ENCODE measurements at places on chromosomes 7 and 10. TPM values are rescaled to one million over a fixed set of nuclear protein-coding genes. Genes with fewer than 3 reads are reported as not detected.

Gene SPAM1
- not detected for total RNA-seq

Gene NPTX2
- not detected for total RNA-seq

Gene CPEB3
- total RNA-seq, result 2.2 TPM

Gene UCMA
- not detected for total RNA-seq

Gene GBX1
- not detected for total RNA-seq

Gene GALNT17
- total RNA-seq, result not detected

Gene SRGN
- 71.0 TPM for total RNA-seq

Gene HMX2
- total RNA-seq, result not detected

GRCh38 chr10:99917963-99918825, 91.6 kb downstream of the DNMBP start:
- DNase-seq, result no peak

GRCh38 chr10:3935141-3935540, 150.1 kb upstream of the KLF6 start:
- DNase-seq, result peak; percentile 16

DNA sequence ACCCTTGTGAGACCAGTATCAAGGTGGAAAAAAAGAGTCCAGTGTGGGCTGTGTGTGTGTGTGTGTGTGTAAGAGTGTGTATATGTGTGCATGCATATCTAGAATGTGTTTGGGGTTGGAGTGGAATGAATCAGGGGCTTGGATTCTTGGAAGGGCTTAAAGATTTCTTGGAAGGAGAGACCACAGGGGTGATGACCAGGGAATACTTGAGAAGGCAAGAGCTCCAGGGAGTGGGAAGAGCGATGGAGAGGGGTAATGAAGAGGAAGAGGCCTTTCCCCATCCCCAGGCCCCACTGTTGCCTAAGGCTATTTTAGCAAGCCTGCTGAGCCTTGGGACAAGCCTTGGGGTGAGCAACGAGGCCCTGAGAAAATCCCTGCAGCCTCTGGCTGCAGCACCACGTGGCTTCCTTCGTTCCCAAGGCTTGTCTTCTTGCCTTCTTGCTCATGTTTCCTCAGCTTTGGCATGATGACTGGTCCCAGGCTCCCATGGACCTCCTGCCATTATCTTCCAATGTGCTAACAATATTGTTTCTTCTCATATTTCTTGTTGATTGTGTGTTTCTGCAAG, 663.4 kb downstream of the INHBA start:
- DNase-seq, result no peak

- DNase-seq, result no peak
These were observed 60.5 kb downstream of the OR13A1 start for GRCh38 chr10:45254892-45255291.

DNA sequence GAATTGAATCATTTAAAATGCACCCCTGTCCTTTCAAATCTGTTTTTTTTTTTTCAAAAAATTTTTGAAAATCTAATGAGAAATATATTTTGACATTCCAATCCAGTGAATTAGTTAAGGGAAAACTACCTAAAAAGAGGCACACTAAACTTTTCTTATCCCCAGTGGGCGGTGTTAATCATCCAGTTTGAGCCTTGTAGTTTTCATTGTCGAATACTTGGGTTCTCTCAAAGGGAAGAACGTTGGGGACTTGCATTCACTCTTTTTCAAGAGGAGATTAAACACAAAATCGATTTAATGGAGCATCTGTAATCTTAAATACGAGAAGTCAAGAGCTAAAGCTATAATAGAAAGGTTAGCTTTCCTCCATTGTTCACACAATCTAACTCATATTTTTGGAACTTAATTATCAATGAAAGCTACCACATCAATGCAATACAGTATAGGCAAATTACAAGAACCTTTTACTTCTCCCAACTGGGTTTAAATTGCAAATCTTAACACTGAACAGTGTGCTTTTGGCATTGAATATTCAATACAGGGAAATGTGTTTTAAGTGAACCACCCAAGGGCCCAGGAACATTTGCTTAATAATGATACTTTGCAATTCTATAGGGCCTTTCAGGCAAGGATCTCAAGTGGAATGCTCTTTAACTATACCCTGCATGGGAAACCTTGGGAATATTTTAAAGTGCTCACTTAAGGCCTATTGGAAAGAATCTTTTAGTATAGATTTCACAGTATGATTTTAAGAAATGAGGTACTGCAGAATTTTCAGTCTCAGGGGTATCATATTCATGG, 13.1 kb upstream of the SP8 start:
- DNase-seq, result no peak

DNA sequence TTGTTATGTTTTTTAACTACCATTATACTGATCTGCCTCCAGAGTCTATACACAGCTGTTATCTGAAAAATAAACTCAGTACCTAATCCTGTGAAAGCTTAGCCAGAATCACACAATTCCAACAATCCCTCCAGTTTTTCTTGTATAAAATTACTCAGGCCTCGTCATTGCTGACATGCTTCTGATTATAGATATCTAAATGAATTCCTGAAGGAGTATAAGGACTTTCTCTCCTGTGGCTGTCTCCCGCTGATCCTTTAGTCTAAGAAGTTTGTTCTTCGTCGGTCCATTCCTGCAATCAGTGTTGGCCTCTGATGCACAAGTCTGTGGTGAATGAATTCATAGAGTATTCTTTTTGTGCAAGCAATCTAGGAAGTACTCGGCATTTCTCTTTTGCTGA, 288.9 kb upstream of the SEMA3C start:
- DNase-seq, result no peak

GRCh38 chr10:15180736-15181135, 12.2 kb upstream of the NMT2 start:
- DNase-seq, result no peak

DNA sequence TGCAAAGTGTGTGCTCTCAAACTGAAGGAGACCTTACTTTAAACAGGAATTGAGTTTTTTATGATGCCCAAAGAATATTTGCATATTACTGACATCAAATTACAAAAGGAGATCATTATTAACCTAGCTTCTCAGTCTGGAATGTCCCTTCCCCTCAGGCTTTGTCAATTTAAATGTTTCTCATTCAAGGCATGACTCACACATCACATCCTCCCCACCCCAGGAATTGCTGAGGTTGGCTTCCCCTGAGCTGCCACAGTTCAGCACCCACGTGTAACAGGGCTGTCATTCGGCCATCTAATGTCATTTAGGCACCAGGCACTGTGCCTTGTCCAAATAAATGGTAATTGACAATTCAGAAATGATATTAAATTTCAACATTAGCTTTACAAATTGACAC, 305.9 kb upstream of the MGMT start:
- DNase-seq, result no peak

DNA sequence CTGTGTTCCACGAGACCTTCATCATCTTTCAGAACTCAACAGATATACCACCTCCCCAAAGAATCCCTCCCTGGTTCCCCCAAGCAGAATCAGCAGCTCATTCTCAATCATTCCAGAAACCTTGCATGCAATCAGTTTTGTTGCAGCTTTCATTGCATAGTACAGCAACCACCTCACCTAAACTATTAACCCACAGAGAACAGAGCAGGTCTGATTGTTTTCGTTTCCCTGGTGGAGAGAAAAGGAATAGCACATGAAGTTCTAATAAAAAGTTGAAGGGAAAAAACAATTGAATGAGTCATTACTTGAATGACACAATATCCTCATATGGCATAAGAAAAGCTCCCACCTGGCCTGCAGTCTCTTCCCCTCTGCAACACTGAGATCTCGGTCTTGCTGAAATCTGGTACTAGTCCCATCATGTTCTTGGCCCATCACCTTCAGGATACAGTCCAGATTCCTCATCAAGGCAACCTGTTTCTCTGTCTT, 147.1 kb upstream of the GDF10 start:
- DNase-seq, result no peak

- DNase-seq, result no peak
These were observed 365.6 kb downstream of the ANKRD7 start for GRCh38 chr7:118590107-118590506.

DNA sequence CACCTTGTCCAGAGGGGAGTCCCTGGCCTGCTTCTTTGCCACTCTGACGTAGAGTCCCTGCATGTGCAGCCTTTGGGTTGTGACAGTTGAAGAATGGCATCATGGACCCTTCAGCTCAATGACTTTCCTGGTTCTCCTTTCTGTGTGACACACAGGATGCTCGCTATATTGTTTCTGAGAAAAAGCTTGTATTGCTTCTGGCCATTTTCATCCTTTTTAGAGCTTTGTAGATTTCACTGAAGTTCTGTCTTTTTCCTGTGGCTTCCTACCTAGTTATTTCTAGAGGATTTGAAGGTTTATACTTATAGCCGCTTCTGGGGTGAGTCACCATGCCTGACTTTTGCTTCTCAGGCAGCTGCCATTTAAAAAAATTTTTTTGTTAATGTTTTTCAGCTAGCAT, 27.0 kb downstream of the SND1 start:
- no peak for DNase-seq

DNA sequence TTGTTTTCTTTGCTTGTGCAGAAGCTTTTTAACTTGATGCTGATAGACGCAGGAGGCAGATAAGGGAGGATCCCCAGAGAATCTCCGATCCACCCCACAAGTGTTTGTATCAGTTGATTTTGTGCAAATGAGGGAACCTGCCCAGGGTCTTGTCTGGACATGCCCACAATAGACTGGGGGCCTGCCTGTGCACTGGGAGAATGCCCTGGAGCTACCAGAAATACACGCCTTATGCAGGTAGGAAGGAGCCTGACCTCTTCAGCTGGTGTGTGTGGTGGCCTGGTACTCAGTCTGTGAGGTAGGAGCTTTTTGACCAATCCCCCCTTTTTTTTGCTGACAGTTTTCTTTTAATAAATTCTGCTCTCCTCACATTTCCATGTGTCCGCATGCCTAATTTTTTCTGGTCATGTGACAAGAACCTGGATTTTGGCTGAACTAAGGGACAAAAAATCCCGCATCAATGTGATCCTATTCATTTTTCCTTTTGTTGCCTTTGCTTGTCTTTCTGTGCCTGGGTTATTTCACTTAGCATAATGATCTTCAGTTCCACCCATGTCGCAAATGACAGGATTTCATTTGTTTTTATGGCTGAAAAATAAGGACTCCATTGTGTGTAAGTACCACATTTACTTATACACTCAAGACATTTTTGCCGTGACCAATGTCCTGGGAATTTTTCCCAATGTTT, 430.6 kb upstream of the NRG3 start:
- no peak for DNase-seq

DNA sequence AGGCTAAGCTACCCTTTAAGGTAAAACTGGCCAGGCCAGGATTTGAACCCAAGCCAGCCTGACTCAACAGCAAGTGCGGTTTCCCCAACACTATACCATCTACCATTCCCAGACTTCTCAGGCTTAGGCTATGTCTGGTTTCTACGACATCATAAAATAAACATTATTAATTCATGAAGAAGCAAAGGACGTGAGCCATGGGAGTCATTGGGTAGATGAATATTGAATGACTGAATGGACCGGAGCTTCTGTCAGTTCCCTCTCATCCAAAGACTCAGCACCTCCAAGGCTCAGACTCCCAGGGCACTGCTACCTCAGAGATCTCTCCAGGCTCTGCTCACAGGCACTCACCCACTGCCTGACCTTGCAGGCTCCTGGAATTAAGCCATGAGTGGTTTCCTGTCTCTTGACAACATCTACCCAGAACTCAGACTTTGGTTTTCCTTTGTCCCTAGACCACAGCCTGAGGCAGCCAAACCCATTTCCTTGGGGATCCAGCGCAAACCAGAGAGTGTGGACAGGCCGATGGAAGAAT, 64.6 kb upstream of the STEAP1B start:
- no peak for DNase-seq

DNA sequence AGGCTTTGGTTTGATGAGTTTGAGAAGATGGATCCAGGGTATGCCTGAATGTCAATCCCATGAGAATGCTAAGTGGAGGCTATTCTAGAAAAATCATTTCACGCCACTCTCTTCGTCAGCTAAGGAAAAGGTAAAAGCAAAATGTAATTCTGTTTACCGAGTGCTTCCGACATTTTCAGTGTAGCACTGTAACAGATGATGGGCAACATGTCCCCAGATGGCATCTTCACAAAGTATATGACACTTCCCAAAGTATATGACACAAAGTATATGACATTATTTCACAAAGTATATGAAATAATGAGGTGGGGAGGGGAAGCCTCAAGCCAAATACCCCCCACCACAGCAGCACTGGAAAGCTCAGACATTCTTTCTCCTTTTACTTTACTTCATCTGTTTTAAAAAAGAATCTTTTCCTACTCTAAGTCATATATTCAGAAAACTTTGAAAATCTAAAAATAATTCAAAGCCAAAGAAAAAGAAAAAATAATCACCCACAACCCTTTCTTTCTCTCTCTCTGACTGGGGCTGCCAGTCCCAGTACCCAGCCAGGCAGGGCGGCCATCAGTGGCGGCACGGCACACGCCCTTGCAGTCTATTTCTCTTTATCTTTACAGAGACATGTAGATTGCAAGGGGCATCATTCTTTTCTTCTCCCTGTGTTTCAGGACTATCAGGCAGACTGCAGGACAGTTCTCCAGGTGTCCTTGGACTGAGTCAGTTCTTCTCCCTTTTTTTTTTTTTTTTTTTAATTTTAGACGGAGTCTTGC, 179.8 kb downstream of the SNX10 start:
- no peak for DNase-seq

GRCh38 chr7:151736403-151736909, 140.5 kb downstream of the PRKAG2 start:
- no peak for DNase-seq

DNA sequence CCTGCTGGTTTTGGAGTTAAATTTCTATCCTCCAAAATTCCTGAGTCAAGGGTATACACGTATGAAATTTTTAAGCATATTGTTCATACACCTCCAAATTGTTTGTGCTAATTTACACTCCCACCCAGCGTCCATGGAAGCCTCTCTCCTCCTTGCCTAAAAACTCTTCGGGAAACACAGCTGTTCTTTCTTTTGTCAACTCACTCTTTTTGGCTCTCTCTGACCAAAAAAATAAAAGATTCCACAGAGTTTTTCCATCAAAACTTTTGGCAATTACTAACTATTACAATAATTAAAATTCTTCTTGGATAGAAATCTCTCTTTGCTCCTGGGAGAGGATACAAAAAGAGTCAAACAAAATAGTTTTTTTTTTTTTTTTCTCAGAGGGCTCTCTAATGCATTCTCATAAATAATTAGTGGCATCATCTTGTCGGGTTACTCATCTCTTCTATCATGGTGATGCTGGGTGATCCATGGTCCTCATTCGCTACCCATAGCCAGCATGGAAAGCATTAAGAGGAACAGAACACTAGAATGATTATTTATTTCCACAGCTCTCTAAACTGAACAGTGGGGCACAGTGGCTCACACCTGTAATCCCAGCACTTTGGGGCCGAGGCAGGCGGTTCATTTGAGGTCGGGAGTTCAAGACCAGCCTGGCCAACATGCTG, 310.7 kb downstream of the SFMBT2 start:
- no peak for DNase-seq

DNA sequence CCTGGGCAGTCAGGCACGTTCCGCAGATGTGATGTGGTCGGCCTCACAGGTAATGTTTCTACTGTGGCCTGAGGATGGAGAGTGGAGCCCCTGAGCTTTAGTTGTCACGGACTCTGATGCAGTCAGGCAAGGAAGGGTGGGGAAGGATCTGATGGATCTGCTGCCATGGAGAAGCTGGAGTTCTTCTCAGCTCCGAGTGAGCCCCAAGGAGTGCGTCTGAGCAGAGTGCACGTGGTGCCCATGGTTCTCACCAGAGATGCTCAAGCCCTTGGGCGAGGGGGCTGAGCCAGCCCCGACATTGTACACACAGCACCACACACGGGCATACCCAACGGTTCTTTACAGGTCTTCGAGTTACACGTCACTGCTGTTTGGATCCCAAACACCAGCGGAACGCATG, 192.5 kb downstream of the EBF3 start:
- DNase-seq, result no peak

Measured in naive thymus-derived CD4-positive, alpha-beta T cell (primary cell).